Right ventricle myocardium superior (tissue), 1 donor: ENCODE measurements at places on chromosomes 4 and X.

GRCh38 chr4:183263787-183264386, 56.2 kb downstream of the CLDN22 start:
- DNase-seq = no peak

DNA sequence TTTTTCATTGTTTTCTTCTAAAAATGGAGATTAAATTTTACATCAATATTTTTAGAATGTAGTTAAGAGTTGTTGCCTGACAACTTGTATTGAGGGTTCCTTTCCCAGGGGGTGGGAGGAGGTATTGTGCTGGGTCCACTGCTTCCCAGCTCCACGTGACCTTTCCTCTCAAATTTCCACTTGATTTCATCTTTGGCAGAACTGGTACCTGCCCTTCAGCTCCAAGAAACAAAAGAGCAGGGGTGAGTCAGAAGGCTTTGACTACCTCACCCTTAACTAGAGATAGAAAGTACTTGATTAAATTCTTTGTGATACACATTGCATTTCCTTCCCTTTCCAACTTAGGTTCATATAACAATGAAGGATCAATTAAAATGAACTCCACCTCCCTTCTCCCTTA, 19.7 kb downstream of the TRIM2 start:
- DNase-seq = no peak

DNA sequence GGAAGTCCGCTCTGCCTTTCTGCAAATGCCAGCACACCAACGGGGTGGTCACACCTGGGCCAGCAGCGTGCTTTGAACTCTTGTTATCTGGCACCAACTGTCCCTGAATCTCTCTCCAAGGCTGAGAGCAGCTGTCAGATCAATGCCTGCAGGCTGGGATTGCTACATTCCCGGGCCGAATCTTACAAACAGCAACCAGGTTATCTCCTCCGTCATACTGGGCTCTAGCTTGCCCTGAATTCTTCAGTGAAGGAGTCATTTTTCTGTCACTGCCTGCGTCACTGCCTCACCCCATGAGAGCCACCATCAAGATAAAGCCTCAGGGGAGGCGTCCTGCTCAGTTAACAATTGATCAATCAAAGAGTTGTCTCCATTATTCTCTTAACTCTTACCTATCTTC, 329.4 kb upstream of the PPARGC1A start:
- DNase-seq = no peak

DNA sequence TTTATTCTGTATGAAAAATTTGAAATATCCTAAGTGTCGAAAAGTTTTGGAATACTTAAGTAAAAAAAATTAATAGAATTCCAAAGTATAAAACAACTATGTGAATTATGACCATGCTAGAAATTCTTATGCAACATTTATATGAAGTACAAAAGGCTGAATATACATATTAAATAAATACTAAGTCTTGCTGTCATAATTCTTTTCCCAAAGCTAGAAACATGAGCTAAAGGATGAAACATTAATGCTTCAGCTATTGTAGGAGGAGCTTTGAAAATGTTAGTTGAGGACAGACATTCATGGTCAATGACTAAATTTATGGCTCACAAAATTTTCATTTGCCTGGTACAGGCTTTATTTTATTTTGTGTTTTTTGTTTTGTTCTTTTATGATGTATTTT, 207.3 kb downstream of the GABRB1 start:
- DNase-seq = no peak

DNA sequence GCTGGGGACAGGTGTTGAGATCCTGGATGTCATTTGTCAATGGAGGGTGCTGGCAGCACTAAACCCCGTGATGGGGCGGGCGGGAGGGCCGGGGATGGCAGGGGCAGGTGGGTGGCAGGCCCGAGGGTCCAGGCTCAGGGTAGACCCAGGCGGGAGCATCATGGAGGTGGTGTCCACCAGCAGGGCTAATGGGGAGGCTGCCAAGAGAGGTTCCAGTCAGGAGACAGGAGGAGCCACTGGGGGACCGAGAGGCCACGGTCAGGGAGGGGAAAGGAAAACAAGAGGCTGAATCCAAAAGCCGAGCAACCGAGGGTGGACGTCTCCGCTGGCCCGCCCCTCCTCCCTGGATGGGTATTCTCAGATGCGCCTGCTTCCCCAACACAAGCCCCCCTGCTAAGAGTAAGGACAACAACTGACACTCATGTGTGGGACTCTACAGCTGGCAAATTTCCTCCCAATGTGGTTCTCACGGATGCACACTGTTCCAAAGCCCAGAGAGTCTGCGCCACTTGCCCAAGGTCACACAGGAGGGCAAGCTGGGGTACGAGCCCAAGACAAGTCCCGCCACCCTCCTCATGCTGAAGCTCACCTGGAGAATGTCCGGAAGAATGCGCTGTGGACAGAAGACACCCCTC, 132.0 kb downstream of the CPZ start:
- no peak for DNase-seq

DNA sequence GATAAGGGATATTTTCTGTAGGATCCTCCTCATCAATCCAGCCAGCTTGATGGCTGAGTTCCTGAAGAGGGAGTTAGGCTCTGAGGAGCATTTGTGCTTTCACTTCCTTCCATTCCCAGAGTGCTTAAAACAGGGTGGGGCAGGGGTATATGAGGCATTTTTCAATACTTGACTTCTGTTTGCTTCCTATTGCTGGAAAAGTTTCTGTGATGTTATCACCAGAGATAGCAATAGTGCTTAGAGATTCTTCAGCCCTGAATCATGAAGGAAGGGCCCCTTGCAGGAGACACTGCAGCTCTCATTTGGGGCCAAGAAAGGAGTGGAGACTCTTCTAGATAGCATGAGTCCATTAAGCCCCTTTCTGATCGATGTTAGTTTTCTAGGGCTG, 166.7 kb upstream of the RPS6KA3 start:
- DNase-seq = no peak

GRCh38 chrX:103999234-103999633, 14.3 kb downstream of the H2BW1 start:
- no peak for DNase-seq

- no peak for DNase-seq
Observed at GRCh38 chr4:174867903-174868302, 38.9 kb upstream of the GLRA3 start.

DNA sequence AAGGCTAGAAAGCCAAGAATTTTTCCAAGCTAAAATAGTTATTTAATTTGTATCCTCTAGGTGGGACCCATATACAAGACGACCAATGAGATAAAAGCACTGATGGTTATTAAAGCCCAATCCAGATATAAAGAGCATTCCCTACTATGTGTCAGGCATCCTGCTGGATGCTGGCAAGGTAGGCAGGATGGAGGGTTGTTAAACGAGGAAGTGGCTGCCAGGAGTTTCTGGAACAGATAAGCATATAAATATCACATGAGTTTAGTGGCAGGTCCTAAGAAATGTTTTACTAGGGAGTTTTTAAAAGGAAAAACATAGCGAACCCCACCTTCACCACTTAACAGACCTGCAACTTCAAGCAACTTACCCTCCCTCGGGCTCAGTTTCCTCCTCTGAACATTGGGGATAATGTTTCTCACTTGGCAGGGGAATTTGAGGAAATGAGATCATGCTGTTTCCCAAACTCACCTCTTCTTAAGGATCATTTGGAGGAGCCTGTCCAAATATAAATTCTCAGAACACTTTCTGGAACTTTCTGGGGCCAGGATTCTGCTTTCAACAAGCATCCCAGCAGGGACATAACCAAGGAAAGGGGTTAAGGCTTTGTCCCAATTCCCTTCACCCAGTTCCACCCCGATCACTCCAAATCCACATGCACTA, 94.3 kb upstream of the LDB2 start:
- no peak for DNase-seq

DNA sequence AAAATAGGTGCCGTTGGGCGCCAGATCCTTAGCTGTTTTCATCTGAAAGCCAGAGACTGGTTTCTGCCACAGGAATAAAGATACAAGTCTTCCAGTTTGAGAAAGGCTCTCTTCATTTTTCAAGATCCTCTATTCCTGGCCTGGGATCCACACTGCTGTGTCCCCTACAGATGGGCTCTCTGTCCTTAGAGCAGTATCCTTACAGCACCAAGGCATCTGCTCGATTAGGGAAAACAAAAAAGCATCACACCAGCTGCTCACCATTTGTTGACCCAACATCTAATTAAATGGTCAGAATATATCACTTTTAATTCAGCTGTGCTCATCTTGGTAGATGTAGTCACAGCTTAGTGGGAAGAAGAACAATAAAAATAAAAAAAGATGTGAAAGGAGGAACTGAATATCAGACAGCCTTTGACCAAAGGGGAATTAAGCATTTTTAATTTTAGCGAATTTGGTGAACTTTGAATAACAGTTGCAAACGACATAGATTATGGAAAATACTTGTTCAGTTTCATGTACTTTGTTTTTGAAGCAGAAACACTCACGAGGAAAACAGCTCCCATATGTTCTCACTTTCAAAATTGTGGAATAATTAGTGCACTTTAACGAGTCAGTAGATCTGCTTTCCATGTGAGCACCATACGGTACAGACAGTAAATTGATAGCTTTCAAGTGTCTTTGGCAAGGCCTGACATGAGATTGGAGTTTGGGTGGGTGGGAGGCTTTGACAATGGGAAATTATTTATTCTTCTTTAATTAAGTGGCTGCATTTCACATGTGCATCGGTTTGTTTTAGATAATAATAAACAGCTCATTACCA, 148.4 kb upstream of the CLNK start:
- no peak for DNase-seq

DNA sequence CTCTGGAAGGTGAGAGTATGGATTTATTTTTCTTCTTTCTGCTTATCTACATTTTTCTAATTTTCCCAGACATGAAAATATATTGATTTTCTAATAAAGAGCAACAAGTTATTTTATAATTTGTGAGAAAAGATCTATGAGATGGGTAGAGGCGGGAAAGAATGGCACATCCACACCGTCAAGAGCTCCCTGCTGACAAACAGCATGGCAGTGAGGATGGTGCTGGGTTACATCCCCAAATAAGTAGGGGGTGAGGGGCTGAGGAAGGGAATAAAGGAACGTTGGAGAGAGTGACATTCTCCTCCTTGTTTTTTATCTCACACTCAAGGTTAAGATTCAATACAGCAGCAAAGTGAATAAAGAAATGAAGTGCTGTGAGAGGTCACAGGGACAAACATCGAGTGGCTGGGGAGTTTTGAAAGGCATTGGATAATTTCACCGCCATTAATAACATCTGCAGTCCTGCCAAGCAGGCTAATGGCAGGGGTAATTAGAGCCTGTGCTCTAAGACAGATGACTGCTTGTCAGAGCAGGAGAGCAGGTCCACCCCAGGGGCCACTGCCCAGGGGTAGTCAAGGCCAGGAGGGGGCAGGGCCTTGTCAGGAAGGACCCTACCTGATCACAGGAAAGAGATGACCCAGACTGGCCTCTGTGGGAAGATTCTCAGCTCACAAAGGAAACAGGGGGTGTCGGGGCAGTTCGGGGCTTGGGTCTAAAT, 323.8 kb downstream of the FBXW7 start:
- no peak for DNase-seq

DNA sequence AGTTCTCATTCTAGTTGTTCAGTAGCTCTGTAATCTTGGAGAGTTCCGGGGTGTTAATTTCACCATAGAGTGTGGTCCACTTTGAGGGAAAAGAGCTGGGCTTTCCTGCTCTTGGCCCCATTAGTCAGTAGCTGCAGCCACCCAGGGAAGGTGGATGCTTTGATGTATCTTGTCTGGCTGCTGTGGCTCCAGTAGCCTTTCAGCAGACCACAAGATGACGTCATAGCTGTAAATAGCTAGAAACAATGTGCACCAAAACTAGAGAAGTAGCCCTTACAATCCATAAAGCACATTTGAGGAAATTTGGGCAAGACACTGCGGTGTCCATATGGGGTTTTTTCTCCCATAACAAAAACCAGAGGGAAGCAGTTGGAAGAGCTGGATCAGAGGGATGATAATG, 32.9 kb upstream of the PRPS2 start:
- DNase-seq = no peak

GRCh38 chr4:105550641-105551040, 1.8 kb upstream of the ARHGEF38 start:
- no peak for DNase-seq
